ENCODE measurements at places on chromosomes 16 and 17.

- DNase-seq, result no peak
Measured at GRCh38 chr17:3528403-3528851, 29.2 kb downstream of the TRPV3 start.

GRCh38 chr17:55463600-55463999 lies 42.0 kb upstream of the MMD start:
- DNase-seq, result no peak

DNA sequence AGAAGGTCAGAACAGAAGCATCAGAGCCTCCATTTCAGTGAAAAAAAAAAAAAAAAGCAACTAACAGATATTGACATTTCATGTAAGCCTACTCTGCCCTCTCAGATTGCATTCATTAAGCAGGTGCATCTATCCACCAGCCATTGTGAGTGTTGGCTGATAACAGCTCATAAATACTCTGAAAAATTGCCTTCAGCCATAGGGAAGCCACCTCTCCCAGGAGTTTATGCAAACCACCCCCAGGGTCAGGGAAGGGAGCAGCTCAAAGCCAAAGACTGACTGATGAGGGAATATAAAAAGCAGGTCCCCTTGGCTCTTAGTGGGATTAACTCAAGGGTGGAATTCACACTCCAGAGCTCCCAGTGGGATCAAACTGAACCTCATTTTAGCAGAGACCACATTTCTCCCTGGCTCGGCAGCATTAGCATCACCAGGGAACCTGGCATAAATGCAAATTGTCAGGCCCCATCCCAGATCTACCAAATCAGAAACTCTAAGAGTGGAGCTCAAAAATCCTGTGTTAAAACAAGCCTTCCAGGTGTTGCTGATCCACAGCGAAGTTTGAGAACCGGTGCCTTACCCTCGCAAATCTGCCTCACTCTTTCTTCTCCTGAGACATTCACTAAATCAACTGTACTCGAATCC lies 14.2 kb downstream of the APOH start:
- no peak for DNase-seq

- DNase-seq, result no peak
Measured at GRCh38 chr16:66508914-66509496, 40.9 kb downstream of the TK2 start.

DNA sequence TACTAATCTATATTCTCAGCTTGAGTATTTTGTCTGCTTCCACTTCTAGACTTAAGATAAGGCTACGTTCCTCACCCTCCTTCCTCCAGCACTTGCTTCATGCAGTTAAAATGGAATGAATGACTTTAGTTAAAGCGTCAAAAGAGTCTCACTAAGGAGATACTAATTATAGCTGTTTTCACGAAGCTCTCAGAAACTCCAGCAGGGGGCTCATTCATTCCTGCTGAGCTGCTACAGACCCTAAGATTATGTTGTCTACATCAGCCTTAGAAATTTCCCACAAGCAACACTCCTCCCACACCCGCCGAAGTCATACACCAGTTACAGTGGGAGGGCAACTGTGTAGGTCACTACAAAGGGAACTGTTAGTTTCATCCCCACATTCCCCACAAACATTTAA lies 57.0 kb upstream of the KIFC3 start:
- DNase-seq, result no peak

GRCh38 chr16:57003439-57004386 lies 14.4 kb downstream of the NLRC5 start:
- DNase-seq, result no peak

GRCh38 chr17:73197161-73197560 lies 4.3 kb downstream of the COG1 start:
- DNase-seq, result no peak

DNA sequence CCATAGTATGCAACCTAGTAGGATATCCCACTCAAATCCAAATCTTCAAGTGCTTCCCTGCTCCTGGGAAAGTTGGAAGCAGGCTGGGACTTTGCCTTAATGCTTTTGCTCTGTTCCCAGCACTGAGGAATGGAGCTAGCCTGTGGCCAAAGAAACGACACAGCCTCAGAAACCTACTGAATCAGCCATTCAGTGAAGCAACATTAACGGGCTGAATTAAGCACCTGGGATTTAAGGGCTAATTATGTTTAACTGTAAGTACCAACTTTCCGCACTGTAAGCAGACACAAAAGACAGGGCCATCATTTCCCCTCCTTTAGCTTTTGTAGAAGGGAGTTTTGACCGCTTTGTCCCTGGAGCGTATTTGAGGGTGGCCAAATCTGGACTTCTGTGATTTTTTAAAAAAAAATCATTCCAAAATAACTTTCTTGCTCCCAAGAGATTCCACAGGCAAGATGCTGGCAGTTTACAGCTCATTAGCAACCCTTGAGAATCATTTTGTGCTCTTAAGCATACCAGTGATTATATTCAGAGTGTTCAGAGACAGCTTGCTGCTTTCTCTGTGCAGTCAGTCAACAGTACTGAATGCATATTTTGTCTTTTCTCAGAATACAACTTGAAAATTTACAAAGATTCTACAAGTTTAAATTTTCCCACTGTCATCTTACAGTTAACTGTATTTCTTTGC lies 17.6 kb upstream of the NOL11 start:
- DNase-seq, result no peak

GRCh38 chr17:19238167-19238505 lies 970 bp downstream of the EPN2 start:
- DNase-seq, result no peak

GRCh38 chr17:8729860-8730259 lies 14.8 kb downstream of the CCDC42 start:
- no peak for DNase-seq

- DNase-seq, result peak; percentile 31
Measured at GRCh38 chr17:40362696-40363110, 1.8 kb downstream of the GJD3 start.

GRCh38 chr16:78034530-78034929 lies 12.2 kb downstream of the CLEC3A start:
- no peak for DNase-seq

DNA sequence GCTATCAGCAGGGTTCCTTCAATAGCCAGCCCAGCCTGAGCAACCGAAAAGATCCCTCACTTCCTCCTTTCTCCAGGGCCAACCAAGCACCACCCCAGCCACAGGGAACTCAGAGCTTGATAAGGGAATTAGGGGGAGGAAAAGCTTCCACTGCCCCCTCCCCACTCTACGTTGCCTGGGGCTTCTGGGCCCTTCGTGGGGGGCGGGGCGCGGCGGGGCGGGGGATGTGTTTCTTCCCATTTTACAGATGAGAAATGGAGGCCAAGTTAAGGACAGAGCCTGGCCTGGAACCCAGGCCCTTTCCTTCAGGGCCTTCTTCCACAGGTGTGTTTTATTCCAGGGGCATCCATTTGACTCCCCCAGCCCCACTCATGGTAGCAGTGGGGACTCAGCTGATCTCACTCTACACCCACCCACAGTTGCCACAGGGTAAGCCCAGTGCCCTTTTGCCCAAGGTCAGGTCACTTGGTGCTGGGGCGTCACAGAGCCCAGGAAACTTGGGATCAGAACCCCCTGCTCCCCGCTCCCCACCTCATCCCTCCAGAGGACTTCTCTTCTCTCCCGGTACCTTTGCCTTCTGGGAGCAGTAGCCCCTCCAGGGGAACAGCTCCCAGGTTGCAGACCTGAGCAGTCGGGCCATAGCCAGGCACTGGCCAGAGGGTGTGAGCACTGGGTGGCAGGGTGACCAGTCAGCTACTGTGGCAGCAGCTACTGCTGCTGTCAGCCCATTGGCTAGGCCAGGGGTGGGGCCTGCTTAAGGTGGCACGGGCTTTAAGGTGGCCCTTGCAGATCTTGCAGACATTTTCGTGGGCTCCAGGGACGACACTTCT lies at the start of gene LDHD:
Gene LDHD (minus strand): TSS at position 700 of the 830 bp plus-strand sequence. CDS start 60 bp downstream, at position 640.
- DNase-seq, result peak; percentile 20

- DNase-seq, result no peak
Measured at GRCh38 chr16:681746-682427, 1.7 kb downstream of the STUB1 start.

DNA sequence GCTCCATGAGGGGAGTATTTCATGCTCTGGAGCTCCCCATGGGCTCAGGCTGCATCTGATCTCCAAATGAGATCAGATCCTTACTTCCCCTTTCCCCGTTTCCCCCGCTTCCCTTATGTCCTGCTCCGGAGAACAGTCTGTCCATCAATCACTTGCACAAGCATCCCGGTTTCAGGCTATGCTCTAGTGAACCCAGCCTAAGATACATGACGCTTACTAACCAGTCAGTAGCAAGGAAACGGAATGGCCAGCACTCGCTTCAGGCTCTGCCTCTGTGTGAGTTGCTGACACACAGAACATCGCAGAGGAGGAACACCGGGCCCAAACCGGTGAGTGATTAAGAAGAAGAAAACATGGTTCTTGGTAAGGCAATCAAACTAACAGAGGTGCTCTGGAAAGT lies 9.4 kb upstream of the ATP5MC1 start:
- no peak for DNase-seq

DNA sequence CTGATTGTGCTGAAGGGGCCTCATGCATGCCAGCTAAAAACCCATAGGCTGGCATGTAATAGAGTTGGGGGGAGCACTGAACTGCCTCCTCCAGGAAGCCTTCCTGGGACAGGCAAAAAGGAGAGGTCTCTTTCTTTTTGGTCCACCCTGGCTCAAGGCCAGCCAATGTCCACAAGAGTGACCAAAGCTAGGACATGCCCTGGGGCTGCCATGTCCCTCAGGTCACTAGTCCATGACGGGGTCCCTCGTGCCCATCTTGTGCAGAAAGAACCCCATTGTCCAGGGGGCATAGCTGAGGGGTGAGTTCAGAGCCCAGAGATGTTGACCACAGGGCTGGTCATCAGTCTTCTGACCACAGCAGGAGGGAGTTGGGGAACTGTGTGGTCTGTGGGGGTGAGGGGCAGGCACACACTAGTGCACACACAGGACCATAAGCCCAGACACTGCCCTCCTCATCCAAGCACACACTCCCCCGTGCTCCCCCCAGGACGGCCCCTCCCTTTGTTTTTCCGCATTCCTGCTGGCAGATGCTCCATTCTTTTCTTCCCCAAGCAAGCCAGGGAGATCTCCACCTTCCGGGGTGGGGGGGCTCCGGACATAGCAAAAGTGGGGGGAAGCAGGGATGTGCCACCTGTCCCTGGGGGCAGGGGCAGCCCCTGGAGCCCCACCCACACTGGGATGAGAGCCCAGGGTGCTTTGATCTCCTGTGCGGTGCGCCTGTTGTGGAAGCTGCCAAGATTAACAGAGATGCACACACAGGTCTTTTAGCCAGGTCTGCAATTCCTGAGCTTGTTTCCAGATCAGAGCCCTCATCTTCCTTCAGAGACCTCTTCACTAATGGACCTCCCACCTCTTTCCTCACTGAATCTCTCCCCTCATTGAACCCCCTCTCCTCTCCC lies 25.2 kb upstream of the PHB1 start:
- DNase-seq, result no peak

- DNase-seq, result no peak
Measured at GRCh38 chr17:76191896-76192295, 48.4 kb downstream of the RNF157 start.

- DNase-seq, result no peak
Measured at GRCh38 chr17:57174591-57174990, 81.7 kb upstream of the MSI2 start.

DNA sequence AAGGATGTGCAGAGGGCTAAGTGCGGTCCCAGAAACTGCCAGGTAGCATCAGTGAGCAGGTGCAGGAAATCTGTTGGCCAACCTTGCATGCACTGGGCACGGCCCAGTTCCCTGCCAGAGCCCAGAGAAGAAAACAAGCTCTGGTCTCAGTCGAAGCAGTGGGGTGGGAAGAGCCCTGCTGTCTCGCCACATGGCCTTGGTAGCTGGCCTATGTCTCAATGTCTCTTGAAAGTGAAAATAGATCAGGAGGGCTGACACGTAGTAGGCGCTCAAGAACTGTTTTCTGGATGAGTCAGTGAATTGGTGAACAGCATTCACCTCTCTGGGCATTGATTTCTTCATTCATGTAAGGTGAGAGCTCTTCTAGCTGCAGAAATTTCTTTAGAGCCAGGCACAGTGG lies 90.4 kb downstream of the MARF1 start:
- DNase-seq, result no peak

DNA sequence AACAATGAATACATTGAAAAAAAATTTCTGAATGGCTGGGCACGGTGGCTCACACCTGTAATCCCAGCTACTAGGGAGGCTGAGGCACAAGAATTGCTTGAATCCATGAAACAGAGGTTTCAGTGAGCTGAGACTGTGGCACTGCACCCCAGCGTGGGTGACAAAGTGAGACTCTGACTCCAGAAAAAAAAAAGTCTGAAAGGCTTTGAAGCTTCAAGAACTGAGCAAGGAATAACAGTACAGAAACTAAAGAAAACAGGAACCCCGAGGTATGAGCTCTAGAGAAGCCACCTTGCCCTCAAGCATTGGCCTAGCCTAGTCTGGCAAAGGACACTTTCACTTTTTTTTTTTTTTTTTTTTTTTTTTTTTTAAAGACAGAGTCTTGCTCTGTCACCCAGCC lies 45.0 kb downstream of the TEX2 start:
- DNase-seq, result no peak

DNA sequence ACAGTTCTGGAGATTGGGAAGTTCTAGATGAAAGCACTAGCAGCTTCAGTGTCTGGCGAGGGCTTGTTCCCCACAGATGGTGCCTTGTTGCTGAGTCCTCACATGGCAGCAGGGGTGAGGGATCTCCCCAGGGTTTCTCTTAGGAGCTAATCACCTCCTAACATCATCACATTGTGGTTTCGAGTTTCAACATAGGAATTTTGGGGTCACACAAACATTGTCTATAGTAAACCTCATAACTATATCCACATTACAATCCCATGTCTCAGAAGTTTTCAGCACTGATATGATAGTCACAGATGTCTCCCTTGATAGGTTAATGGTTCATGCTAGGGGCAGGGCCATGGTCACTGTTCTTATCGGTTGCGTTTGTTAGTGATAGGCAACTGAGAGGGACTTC lies 13.8 kb downstream of the CLUAP1 start:
- DNase-seq, result no peak

GRCh38 chr17:71825687-71826086 lies 295.1 kb upstream of the SOX9 start:
- DNase-seq, result no peak

DNA sequence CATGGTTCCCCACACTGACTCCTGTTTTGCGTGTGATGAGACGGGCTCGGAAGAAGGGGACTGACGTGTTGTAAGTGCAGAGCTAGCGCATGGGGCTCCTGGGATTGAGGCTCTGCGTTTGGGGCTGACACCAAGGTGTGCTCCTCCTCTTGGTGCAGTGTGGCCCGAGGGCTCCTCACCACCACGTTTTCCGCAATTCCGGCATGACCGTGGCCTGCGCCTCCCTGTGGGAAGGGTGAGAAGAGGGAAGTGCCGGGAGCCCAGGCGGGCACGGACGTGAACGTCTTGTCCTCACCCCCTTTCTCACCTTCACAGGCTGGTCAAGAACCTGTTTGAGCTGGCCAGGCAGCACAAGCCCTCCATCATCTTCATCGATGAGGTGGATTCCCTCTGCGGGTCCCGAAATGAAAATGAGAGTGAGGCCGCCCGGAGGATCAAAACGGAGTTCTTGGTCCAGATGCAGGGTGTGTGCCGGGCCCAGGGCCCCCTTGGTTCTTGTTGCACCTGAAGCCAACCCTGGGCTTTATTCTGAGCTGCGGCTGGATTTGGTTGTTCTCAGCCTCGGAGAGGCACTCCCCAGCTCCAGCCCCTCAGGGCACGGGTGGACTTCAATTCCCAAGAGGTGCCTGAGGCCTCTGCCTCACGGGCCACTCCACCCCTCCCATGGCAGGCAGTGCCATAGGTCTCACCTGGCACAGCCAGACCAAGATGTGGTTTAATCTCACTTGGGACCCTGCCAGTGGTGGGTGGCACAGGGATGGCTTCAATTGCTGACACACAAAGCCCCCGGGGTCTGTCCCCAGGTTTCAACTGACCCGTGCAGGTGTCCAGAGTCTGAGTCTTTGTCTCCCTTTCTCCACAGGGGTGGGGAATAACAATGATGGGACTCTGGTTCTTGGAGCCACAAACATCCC lies 8.9 kb downstream of the VPS4A start:
- no peak for DNase-seq
